ENCODE measurements at places on chromosomes 5 and 9.
A peak's percentile ranks its signal among the peaks of the same experiment; 100 is the strongest.

- no peak for DNase-seq
Observed at GRCh38 chr5:169668732-169669131, 31.7 kb downstream of the DOCK2 start.

DNA sequence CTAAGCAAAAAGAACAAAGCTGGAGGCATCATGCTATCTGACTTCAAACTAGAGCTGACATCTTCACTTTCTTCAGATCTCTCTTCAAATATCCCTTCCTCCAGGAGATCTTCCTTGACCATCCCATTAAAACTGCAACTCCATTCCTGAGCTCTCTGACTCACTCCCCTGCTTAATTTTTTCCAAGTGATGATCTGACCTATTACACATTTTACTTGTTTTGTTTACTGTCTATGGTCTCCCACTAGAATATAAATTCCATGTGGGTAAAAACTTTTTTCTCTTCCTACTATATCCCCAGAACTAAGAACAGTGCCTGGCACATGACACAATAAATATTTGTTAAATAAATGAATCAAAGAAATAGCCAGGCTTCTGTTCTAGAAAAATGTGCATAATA, 87.5 kb downstream of the SLIT3 start:
- DNase-seq: no peak

- DNase-seq: no peak
Observed at GRCh38 chr5:45509371-45509770, 186.8 kb downstream of the HCN1 start.

- no peak for DNase-seq
Observed at GRCh38 chr9:8649160-8649559, 849.6 kb upstream of the DMAC1 start.

DNA sequence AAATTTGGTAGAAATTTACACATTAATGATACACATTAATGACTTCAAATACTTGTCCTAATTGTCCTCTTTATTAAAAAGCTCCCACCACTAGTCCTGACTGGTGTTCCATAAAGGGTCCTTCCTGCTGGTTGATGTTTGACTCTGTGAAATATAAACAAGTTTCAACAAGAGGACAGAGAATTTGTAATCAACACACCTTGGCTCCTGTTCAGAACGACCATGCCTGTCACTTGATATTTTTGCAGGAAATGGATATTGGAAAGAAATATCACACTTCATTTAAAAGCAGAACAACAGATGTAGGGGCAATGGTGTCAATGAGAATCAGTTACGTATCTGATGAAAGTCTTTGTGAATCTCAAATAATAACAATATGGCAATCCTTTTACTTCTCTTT, 211.7 kb downstream of the ENC1 start:
- no peak for DNase-seq

DNA sequence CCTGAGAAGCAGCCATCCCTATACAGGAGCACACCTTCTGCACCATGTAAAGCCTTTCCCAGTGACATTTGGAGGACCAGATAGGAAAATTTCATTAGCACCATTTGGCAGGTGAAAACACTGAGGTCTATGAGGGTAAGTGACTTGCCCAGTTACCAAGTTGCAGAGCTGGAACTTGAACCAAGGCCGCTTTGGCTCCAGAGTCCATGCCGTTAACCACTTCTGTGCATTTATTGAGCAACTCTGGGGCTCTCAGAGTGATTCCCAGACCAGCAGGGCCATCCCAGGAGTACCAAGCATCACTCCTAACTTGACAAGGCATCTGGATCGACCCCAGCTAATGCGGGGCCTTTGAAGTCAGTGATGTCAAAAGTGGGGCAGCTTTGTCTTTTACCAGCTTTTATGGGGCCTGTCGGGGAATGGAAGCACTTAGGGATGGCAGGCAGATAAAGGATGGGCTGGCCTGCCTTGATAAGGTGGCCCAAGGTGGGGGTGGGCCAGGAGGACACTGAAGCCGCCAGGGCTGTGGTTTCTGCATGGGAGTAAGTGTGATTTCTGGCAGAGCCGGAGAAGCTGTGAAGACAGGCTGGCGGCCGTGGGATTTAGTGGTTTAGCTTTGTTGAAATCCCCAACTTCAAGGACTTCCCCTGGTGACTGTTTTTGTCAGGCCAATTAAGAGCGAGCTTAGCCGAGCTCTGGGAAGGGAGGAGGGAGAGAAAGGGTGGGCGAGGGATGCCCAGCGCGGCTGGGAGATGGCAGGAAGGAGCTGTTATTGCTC, 127.3 kb downstream of the MACROH2A1 start:
- DNase-seq: peak; percentile 75
